K562 (cell line): ENCODE measurements at places on chromosomes 2 and 18.

DNA sequence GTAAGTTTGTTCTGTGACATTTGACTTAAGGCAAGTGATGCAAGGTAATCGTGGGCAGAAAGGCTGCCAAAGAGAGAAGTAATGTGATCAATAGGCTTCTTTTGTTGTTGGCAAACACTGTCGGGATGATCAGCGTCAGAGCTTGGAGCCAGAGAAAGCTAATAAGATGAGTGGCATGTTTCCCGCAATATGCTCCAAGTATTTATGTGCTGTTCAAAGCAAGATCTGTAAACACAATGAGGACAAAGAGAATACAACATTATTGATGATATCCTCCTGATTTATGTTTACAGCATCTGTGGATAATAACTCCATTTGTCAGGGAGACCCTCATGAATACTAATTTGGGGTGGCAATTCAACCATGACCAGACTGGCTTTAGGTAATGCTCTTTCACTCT lies 603.3 kb downstream of the TDRD15 start:
- DNase-seq: no peak

DNA sequence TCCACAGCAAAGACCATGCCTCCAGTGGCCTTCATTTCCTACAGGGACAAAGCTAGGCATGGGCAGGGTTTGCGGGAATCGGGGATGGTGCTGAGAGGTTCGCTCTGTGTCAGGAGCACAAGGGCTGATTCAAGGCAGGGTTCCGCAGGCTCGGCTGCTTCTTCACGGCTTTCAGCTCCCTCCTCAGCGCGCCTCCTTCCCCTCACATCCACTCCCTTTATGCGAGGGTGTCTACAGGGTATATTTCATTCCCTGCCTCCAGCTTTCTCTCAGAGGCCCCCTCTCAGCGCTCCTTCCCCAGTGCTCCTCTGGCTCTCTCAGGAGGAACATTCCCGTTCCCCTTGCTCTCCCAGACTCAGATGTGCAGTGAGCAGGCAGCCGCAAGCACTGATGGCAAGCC lies 78.7 kb upstream of the ASB18 start:
- DNase-seq: no peak

DNA sequence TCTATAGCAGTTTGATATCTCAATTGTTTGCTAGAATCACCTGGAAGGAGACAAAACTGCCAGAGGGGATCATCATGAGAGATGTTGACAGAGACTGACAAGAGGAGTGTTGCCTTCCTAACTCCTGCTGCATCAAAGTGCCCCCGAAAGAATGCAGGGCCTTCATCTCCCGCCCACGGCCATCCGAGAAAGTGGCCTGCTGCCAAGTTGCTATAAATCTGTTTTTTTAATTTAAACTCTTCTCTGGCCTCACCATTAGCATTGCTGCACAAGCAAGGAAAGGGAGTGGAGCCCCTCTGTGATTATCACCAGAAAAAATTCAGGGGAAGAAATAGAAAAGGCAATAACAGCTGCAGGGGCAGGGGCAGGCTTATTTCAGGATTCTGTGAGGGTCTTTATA lies 238.1 kb upstream of the EPHA4 start:
- DNase-seq: no peak

GRCh38 chr2:25497918-25498407 lies 156.2 kb upstream of the DNMT3A start:
- DNase-seq: no peak

DNA sequence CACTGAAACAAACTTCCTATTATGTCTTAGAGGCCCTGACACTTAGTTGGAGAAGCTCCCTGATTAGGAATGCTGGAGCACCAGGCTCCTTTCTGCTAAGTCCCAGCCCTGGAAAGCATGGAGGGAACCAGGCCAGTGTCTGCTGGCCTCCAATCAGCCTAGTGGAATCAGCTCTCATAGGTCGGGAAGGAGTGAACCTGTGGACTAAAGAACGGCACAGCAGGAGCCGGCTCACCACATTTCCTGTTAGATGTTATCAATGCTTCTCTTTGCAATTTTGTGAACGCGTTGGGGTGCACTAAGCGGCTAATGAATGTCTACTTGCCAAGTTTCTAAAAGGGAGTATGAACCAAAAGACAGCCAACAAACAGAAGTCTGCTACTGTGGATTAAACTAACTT lies 296.6 kb downstream of the NAPG start:
- DNase-seq: peak; percentile 35

- no peak for DNase-seq
Measured at GRCh38 chr2:108918156-108918874, 70.7 kb downstream of the EDAR start.

GRCh38 chr2:155830817-155831579 lies 501.5 kb downstream of the NR4A2 start:
- no peak for DNase-seq

GRCh38 chr2:37829202-37829601 lies 95.9 kb upstream of the RMDN2 start:
- no peak for DNase-seq

GRCh38 chr2:20438334-20439192 lies 8.3 kb upstream of the RHOB start:
- DNase-seq: no peak

- no peak for DNase-seq
Measured at GRCh38 chr2:73987109-73987947, 2.6 kb downstream of the TET3 start.
